Bronchial epithelial cell (primary cell): ENCODE measurements at places on chromosomes 7 and 10. TPM values are rescaled to one million over a fixed set of nuclear protein-coding genes. Genes with fewer than 3 reads are reported as not detected.

CABCOCO1 gene
- total RNA-seq, result not detected in 2 replicates

GRCh38 chr7:1214516-1214915 lies 18.2 kb upstream of the UNCX start:
- no peak for DNase-seq

DNA sequence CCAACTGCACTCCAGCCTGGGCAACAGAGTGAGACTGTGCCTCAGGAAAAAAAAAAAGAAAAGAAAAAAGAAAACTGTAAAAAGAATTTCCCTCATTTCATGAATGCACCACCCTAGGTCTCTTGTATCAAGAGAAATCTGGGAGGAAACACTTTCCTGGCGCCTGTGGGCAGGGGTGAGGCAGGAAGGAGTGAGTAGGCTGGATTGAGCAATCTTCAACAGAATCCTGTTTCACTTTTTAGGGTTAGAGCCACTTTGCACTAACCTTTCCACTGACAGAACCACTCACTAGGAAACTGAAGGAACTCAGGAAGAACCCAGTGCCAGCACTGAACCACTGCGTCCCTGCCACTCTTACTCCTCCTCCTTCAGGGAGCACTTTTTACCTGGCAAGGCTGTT lies 282.1 kb downstream of the CCDC3 start:
- DNase-seq, result peak; percentile 91

DNA sequence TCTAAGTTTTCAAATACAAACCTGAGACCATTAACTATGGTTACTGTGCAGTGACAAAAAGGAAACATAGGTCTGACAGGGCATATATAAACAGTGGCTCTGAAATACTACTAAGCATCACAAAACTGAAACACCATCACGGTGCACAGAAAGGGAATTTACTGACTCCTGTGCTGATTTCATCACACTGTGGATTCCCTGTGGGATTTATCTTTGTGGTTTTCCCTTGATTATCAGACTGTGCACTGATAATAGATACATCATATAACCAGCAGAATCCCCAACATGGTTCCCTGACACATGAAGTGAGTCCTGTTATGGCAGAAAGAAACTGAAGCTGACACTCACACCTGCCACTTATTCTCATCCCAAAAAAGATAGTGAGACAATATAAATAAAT lies 676.3 kb upstream of the KCND2 start:
- DNase-seq, result no peak

GRCh38 chr10:3098689-3099088 lies 31.3 kb downstream of the PFKP start:
- no peak for DNase-seq
